Renal cortex interstitium (tissue), 15 donors: ENCODE measurements at places on chromosomes 3 and 15.

GRCh38 chr15:68492855-68493254, 60.9 kb upstream of the ITGA11 start:
- no peak for DNase-seq

- no peak for DNase-seq
These were observed 209.6 kb downstream of the TJP1 start for GRCh38 chr15:29612701-29613100.

DNA sequence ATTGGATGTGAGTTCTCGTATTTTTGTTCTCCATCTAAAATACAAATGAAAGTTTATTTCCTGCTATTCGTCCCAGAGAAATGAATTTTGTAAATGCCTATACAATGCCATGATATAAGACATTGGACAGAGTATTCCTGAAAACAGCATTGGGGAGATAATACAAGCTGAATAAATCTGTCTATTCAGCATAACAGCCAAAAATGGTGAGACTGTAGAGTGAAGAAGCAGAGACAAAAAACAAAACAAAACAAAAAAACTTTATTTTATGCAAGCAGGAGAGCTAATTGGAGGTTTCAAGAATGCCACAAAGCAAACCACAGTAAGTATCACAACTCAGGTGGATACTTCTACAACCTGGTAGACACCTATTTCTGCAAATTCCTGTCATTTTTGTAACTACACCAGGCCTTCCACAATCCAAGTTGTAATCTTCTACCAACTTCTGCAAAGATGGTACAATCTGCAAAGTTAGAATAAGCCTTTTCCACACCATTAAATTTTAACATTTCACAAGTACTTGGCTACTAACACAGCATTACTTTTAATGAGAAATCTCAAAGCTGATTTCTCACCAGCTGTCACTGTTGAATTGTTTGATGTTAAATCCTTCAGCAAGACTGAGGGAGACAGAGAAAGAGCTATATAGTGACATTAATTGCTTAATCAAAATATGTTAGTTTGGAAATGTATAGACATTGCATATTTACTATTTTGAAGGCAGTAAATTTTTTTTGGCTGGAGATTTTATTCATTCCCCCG, 163.1 kb downstream of the CLSTN2 start:
- DNase-seq, result no peak

DNA sequence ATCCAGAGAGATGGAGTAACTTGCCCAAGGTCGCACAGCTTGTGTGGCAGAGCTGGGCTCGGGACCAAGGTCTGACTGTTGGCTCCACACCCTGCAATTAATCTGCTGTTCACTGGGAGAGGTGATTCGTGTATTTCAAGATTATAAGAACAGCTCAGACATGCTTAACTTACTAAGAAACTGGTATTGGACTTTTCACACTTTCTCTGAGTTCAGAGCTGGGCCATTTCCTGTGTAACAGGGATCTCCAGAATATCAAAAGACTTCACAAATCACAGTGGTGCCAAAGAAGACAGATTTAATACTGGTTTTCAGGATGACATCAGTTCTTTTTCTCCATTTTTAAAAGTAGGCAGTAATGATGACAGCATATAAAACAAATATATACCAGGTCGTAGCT, 156.8 kb upstream of the UBE2E1 start:
- DNase-seq, result no peak

- DNase-seq, result no peak
These were observed 45.1 kb downstream of the RAB11A start for GRCh38 chr15:65914386-65914785.

GRCh38 chr15:62785881-62786828, 256.4 kb upstream of the TPM1 start:
- DNase-seq, result no peak

DNA sequence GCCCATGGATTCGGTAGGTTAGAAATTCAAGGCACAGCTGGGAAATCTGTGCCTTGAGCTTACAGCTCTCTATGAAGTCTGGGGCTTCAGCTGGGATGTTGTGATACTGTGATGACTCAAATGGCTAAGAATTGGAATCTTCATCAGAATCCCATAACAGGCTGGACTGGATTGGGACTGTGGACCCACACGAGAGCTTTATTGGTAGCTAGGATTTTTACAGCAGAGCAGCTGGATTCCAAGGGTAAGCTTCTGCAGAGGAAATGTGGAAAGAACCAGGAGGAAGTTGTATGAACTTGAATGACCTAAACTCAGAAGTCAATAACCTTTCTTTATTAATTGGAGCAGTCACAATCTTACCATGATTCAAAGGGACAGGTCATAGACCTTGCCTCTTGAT, 1187.1 kb downstream of the ROBO1 start:
- no peak for DNase-seq

GRCh38 chr3:108472001-108472591, 38.3 kb downstream of the MYH15 start:
- no peak for DNase-seq
